ENCODE measurements at places on chromosomes 2 and 18. TPM values are rescaled to one million over a fixed set of nuclear protein-coding genes. Genes with fewer than 3 reads are reported as not detected.

The ZNF521 gene
- 12.3 TPM for total RNA-seq

The BBS5 gene
- 2.1 TPM for total RNA-seq

The POTEI gene
- not detected for total RNA-seq

The VSNL1 gene
- not detected for total RNA-seq

The CTAGE1 gene
- total RNA-seq, result not detected

The L3MBTL4 gene
- total RNA-seq, result 11.9 TPM

The GALNT5 gene
- total RNA-seq, result not detected
